T-helper 2 cell (primary cell): ENCODE measurements at places on chromosomes 12 and 14.

GRCh38 chr12:67705394-67706370 is 57.1 kb downstream of the DYRK2 start:
- no peak for DNase-seq

DNA sequence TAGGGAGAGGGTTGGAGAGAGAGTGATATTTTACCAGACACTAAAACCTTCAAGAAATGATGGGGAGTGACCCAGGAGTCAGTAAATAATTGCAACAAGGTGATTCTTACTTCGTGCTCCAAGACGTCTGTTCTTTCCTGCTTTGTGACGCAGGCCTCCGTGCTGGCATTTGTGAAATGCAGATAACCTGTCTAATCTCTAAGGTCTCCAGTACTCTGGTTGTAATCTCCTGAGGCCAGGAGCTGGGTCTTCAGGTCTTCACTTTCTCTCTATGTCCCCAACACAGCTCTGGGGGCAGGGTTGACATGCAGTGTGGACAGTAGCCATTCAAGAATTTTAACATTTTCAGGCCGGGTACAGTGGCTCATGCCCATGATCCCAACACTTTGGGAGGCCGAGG is 53.1 kb downstream of the CD9 start:
- no peak for DNase-seq

DNA sequence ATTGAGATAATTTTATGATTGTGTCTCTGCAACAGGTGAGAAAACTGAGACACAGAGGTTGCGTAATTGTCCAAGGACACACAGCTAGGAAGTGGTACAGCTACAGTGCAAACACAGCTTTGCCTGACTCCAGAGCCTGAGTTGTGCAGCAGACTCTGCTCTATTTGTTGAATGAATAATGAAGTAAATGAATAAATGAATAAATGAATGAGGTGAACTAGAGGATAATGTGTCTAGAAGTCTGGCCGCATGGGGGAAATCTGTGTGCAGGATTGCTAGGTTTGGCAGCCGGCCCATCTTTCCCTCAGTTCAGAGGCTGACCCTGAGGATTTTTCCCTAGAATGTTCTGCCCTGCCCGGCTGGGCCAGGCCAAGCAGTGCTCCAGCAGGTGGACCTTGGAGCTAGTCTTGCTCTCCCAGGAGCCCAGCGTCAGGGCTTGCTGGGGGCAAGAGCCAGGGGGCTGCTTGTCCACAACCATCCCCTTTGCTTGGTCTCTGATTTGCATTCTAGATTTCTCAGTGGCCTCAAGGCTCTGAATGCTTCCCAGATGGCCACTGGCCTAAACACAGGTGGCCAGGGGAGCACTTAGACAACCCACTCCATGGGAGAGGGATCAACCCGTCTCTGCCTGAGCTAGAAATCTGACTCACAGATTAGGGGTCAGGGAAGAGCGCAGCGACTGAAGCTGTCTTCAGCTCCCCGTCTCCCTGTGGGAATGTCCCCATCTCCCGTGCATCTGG is 225.2 kb downstream of the C12orf75 start:
- no peak for DNase-seq

- DNase-seq = no peak
These were observed 370.4 kb downstream of the ALG10 start for GRCh38 chr12:34392741-34393085.

GRCh38 chr12:49948866-49949845 is 1.4 kb upstream of the AQP2 start:
- no peak for DNase-seq

DNA sequence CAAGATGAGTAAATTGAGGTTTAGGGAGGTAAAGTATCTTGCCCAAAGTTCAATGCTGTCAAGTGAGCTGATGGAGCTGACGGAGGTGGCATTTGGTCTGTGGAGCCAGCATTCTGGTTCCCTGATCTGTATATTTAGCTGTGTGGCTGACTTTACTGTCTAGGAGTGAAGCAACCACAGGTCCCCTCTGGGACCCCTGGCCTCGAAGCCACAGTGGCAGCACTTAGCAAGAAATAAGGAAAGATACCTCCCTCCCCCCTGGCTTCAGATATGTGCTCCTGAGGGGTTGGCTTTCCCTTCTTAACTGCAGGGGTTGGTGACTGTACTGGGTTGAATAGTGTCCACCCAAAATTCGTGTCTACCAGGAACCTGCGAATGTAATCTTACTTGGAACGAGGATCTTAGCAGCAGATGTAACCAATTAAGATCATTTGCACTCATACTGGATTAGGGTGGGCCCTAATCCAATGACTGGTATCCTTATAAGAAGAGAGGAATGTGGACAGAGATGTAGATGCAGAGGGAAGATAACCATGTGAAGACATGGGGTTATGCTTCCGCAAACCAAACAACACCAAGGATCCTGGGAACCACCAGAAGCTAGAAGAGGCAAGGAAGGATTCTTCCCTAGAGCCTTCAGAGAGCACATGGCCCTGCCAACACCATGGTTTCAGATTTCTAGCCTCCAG is 2.0 kb upstream of the ACVR1B start:
- DNase-seq = no peak

DNA sequence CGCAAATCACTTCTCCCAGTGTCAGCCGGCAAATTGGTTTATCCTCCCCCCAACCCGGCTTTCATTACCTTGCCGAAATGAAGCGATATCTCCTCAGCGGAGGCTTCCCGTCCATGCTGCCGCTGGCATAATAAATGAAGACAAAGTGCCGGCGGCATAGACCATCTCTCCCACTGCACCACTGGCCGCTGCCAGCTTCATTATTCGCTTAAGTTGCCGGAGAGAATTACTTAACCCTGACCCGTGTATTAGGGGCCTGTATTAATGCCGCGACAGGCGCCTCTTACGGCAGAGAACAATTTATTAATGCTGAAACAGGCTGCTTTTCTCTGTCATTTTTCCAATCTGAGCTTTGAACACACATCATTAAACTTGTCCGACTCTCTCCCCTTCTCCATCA is 17.5 kb upstream of the GPATCH2L start:
- DNase-seq = no peak

- DNase-seq = no peak
These were observed 100.1 kb downstream of the PIK3C2G start for GRCh38 chr12:18361433-18361832.

DNA sequence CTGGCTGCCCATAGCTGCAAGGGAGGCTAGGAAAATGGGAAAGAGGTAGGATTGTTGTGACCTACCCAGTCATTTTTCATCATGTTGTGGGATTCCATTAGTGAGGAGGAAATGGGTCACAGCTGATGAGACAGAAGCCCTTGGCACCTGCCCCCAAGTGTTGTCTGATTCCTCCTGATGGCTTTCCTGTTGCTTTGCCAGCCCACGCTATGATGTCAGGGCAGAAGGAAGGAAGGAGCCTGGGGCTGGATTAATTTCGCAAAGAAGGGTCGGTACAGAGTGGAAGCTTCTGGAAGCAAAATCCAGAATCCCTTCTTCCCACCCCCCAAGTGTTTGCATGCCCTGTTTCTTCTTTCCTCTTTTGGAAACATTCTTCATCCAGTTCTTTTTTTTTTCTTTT is 8.7 kb downstream of the OTUB2 start:
- DNase-seq = no peak

DNA sequence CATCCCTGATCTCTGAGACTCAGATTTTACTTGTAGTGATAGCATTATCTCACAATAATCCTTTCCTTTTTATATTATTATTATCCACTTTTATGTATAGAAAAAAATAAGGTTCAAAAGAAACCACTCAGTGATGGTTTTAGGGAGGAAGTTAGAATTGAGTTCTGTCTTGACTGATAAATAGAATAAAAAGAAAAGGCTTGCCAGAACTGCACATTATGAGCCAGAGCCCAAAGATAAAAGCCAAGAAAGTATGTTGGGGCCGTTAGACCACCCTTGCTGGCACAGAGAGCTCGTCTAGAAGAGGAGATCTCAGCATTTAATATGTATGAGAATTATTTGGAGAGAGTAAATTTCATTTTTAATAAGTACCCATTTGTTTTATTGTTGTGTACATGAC is 103.2 kb downstream of the TSPAN8 start:
- DNase-seq = no peak

- DNase-seq = no peak
These were observed 783.0 kb downstream of the TMEM121 start for GRCh38 chr14:106309423-106309822.

- no peak for DNase-seq
These were observed 12.1 kb downstream of the SIRT4 start for GRCh38 chr12:120314220-120314619.

- no peak for DNase-seq
These were observed 4.5 kb downstream of the DPF3 start for GRCh38 chr14:72889366-72889765.

DNA sequence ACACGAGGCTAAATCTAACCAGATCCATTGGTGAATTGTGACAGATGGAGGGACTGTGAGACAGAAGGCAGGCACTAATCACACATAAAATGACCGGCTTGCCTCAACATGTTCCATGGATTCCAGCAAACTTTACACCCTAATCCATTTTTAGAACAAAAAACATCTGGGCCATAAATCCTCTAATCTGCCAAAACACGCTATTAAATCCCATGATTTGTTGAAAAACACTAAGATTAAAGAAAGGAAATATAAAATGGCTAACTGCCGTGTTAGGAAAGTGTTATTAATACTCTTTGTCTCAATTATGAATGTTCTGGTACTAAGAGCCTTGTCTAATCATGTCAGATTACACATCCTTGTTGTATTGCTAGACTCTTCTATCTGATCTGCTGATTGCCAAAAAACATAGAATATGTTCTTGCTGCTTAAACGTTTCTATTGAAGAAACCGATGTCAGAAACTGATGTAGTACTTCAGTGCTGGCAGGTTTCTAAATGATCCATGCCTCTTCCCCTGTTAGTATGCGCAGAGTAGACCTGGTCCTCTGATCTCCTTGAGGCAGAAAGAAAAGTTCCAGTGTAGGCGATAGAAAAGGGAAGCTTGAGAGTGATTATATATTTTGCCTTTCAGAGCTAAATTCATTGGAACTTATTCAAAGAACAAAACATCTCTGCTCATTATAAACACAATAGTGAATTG is 384.9 kb downstream of the SOX5 start:
- no peak for DNase-seq
